Inflammatory macrophage treated with lipopolysaccharide for 1 hour (primary cell): ENCODE measurements at places on chromosomes 6 and 20.
A peak's percentile ranks its signal among the peaks of the same experiment; 100 is the strongest.

GRCh38 chr6:159043947-159044346, 844 bp downstream of the TAGAP start:
- no peak for DNase-seq

GRCh38 chr20:40744072-40744817, 55.2 kb upstream of the MAFB start:
- peak; percentile 11 for DNase-seq

DNA sequence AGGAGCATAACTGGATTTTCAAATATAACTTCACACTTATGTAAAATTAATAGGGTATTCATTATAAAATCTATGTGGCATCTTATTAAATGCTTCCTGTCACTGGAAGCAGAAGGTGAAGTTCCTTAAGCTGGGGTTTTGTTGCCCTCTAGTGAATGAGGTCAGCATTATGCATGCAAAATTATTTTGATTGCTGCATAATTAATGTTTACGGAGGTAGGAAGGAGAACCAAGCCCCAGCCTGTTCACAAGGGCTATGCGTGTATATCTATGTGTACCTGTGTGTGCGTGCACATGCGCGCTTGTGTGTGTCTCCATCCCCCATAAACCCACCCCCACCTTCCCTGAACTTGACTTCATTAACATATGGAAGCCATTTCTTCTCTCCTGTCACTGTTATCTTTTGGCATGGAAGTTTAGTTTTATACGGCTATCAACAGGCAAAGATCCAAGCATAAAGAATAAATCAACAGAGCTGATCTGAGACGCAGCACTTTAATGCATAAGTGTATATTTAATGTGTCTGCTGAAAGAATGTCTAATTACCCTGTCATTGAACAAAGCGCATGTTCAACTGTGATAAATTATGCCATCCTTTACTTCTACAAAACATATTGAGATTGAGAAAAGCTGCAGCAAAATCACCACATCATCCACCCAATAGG, 90.2 kb upstream of the CDH4 start:
- no peak for DNase-seq

DNA sequence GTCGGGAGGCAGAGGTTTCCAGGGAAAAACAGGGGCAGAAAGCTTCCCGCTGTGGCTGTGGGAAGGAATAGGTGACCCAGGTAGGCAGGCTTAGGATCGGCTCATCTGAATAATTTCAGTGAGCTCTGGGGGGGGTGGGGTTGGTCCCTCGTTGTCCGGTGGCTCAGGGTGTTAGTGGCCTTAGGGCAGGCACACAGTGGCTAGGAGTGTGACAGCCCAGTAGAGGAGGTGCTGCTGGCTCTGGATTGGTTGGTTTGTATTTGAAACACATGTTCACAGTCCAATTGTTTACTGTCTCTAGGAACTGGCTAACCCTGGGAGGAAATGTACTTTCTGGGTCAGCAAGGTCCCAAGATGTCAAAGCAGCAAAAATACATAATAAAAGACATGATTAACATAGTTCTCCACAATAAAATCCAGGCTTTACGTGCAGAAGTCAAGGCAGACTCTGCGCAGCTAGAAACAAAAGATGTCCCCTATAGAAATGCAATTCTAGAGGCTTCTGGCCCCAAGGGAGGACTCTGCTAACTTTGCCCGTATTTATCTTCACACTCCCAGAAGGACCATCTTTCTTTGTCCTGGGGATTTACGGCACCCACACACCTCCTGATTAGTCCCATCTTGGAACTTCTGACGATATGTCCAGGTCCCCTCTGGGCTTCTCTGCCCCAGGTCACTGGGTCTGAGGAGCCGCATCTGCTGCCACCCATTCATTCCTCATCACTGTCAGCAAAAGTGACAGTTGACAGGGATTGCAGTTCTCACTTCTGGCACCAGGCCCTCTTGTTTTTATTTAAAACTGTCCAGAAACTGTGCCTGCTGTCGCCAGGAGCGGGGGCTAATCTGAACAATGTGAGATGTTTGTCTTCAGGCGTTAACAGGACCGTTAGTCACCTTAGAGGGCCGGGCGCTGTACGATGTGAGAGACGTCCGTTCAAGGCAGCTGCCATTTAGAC, 18.7 kb downstream of the MOCS3 start:
- no peak for DNase-seq

DNA sequence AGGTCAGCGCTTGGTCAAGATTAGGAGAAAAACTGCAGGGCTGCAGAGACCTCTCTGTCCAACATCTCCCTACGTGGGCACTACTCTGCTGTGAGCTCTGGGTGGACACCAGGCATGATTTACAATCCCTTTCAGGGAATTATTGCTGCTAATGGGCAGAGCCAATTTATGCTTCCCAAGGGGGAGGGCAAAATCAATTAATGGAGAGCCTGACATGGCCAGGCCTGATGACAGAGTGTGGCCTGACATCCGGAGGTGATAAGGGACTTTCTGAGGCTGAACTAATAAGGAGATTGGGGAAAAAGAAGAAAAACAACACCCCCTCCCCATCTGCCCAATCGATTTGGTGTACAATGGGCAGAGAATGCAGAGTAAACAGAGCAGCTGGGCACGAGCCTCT, 5.0 kb upstream of the KCNK16 start:
- no peak for DNase-seq

DNA sequence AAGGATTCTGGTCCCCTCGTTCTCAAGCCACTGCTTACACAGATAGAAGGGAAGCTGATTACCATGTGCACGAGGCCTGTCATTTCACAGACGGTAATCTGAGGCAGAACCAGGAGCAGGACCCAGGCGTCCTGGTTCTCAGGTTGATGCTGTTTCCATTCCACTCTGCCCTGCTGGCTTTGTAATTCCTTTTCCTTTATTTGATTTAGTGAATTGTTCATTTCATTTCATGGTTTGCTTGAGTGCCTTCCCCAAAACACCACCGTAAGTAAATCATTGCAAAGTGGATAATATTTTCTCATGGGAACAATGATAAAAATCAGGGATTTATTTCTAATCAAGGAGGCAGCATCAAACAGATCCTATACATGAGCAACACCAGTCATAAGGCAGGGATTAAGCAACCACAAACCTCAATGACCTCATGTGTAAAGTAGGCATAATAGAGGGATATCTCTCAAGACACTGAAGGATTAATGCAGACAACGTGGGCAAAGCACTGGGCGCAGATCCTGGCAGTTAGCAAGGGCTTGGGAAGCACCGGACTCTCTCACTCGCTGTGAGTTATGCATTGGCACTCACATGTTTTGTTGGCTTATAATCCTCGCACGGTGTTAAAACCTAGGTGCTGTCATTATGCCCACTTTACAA, 229.5 kb upstream of the FOXQ1 start:
- no peak for DNase-seq

GRCh38 chr6:47044397-47044796, 2.3 kb upstream of the ADGRF1 start:
- no peak for DNase-seq

- no peak for DNase-seq
Measured at GRCh38 chr6:52731719-52732118, 31.6 kb downstream of the GSTA2 start.

DNA sequence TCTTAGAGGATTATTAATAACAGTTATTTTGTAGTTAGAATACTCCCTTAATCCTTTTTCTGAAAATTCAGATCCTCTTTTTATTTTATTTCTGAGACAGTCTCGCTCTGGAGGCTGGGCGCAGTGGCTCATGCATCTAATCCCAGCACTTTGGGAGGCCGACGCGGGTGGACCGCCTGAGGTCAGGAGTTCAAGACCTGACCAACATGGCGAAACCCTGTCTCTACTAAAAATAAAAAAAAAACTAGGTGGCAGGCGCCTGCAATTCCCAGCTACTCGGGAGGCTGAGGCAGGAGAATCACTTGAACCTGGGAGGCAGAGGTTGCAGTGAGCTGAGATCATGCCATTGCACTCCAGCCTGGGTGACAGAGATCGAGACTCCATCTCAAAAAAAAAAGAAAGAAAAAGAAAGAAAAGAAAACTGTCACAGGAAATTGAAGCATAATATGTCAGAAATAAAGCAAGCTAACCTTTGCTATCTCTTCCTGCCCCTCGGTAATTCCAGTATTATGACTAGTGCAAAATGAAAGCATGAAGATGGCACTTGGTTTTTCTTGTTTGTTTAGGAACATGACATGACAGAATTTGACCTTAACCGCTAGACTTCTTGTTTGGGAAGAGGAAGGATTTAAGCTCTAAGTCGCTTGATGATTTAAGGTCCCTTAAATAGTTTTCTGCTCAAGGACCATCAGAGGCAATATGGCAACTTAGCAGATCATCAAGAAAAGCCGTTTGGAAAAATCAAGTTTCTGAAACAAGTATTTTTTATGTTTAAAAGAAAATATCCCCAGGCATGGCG, 1.8 kb upstream of the RBM39 start:
- DNase-seq = peak; percentile 71

GRCh38 chr20:14817101-14817500, 479.7 kb upstream of the FLRT3 start:
- no peak for DNase-seq

GRCh38 chr6:135851442-135852271, at the start of gene PDE7B:
TSS of gene PDE7B (plus strand) at chr6:135851701.
- peak; percentile 85 for DNase-seq

- no peak for DNase-seq
Measured at GRCh38 chr6:74870403-74870802, 335.4 kb downstream of the COL12A1 start.

DNA sequence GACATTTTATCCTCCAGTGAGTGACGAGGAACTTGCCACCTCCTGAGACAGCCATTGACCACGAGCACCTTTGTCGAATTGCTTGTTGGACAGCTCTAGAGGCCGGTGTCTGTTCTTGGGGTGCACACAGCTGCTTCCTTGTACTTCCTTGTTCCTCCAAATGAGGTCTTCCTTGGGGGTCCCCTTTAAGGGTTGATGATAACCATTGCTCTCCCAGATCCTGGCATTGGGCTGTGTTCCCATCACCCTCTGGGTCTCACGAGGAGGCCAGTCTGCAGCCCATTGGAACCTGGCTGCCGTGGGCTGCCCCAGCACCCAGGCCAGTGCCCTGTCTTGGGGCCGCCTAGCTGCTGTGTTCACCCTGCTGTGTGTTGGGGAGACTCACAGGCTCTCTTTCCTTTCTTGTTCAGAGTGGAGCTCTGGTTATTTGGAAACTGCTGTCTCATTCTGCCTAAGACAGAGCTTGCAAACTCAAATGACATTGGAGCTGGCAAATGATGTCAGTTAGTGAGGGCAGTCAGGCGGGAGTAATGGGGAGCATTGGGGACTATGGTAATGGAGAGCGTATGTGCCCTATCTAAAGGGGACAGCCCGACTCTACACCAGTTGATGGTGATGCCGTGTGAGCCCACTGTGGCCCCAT, 25.7 kb downstream of the PPP1R16B start:
- no peak for DNase-seq

GRCh38 chr6:125749173-125749864, at the start of gene HEY2:
TSS of gene HEY2 (plus strand) at chr6:125749632. CDS start at chr6:125749777, 145 bp downstream.
- peak; percentile 88 for DNase-seq

DNA sequence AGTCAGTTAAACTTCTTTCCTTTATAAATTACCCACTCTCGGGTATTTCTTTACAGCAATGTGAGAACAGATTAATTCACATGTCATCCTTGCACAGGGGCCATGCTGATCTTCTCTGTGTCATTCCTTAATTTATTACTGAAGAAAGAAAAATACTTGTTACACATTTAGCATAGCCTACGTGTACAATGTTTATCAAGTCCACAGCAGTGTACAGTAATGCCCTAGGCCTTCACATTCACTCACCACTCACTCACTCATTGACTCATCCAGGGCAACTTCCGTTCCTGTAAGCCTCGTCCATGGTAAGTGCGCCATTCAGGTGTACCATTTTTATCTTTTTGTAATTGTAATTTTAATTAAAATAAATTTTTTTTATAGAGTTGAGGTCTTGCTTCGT, 73.6 kb downstream of the RSPH3 start:
- no peak for DNase-seq

GRCh38 chr6:45920819-45921511, 94.7 kb downstream of the CLIC5 start:
- DNase-seq = no peak
